ENCODE measurements at places on chromosomes 12 and 14.

DNA sequence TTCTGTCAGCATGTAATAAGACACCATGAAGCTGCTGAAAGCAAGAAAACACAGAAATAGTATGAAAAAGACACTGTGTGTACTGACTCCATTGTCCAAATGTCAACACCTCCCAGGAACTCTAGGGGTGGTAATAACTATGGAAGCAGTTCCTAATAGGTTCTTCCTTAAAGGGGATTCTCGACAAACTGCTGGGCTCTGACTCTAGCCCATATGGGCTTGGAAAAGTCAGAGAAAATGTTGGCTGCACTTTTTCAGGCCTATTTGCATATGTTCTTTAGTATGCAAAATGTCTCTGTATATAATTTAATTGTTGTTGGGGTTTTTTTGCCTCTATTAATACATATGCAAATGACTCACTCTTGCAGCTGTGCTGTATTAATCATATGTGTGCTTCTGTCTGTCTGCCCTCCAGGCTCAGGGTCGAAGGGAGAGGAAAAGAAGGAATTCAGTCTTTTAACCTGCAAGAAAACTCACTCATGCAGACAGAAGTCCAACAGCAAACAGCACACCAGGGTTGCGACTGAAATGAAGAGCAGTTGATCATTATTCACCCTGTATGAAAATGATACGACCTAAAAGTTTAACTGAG lies 317.6 kb downstream of the SOX5 start:
- DNase-seq, result no peak

- DNase-seq, result no peak
Observed at GRCh38 chr14:86124328-86124727, 594.4 kb downstream of the FLRT2 start.

GRCh38 chr14:90408713-90409112 lies 11.9 kb downstream of the CALM1 start:
- no peak for DNase-seq

GRCh38 chr12:10617863-10618262 lies 4.5 kb upstream of the MAGOHB start:
- DNase-seq, result no peak

- DNase-seq, result no peak
Observed at GRCh38 chr12:30862486-30862885, 64.1 kb upstream of the TSPAN11 start.

DNA sequence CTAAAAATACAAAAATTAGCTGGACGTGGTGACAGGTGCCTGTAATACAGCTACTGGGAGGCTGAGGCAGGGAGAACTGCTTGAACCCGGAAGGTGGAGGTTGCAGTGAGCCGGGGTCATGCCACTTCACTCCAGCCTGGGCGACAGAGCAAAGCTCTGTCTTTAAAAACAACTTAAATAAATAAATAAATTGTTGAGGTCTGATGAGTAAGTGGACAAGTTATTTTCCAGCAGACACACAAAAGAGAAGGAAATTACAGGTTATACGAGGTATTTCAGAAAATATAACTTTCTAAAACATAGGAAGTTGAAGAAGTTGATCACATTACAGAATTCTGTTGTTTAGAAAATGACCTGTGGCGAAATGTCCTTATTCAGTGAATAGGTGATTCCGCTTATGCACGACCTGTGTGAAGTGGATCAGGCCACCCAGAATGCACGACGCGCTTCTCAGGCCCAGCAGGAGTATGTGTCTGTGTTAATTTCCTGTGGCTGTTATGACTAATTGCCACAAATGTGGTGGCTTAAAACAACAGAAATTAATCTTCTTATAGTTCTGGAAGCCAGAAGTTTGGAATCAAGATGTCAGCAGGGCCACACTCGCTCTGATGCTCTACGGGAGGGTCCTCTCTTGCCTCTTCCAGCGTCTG lies 38.1 kb downstream of the P2RX7 start:
- DNase-seq, result no peak

DNA sequence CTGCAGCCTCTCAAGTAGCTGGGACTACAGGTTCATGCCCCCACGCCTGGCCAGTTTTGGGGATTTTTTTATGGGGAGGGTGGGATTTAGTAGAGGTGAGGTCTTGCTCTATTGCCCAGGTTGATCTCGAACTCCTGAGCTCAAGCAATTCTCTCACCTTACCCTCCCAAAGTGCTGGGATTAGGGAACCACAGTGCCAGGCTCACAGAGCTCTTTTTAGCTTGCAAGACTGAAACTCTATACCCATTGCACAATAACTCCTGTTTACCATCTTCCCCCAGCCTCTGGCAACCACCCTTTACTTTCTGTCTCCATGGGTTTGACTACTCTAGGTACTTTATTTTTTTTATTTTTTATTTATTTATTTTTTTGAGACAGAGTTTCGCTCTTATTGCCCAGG lies 25.7 kb upstream of the CDK17 start:
- no peak for DNase-seq

GRCh38 chr14:63901434-63902085 lies 48.8 kb downstream of the SYNE2 start:
- DNase-seq, result no peak

DNA sequence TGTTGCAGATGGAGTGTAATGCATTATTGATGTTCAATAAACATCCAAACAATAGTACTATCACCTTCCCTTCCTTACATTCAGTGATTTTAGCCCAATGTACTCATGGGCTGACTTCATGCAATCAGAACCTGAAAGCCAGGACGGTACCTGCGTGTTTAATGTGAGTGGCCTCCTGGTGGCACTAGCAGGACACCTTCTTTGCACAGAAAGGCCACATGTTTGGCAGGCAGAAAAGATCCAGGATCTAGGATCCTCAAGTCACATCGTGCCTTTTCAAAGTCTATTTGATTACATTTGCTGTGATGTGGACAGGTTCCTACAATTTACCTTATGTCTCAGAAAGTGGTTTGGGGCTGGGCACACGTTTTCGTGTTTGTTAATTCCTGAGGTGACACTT lies 82.9 kb downstream of the NEDD1 start:
- no peak for DNase-seq

GRCh38 chr12:128992116-128992515 lies 138.8 kb downstream of the GLT1D1 start:
- DNase-seq, result no peak

DNA sequence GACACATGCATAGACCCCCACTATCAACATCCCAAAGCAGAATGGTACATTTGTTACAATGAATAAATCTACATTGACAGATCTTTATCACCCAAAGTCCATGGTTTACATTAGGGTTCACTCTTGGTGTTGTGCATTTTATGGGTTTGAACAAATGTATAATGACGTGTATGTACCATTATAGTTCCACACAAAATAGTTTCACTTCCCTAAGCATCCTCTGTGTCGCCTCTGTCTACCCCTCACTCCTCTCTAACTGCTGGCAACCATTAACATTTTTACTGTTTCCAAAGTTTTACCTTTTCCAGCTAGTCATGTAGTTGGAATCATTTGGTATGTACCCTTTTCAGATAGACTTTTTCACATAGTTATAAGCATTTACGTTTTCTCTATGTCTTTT lies 69.5 kb upstream of the LMO3 start:
- DNase-seq, result no peak

- no peak for DNase-seq
Observed at GRCh38 chr14:96956464-96957239, 159.5 kb downstream of the VRK1 start.

DNA sequence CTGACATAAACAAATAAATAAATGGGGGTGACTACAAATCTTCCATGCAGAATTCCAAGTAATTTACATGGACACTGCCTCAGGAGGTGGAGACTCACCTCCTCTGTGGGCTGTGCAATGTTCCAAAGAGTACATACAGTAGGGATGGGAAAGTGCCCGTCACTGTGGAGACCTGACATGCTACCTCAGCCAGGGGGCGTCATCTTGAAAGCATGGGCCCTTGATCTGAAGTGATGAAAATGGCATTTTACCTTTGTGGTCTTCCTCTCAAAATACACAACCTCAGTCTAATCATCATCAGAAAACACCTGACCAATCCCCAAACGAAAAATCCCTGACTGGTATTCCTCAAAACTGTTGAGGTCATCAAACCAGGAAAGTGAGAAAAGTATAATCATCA lies 48.4 kb downstream of the ANAPC7 start:
- DNase-seq, result no peak

DNA sequence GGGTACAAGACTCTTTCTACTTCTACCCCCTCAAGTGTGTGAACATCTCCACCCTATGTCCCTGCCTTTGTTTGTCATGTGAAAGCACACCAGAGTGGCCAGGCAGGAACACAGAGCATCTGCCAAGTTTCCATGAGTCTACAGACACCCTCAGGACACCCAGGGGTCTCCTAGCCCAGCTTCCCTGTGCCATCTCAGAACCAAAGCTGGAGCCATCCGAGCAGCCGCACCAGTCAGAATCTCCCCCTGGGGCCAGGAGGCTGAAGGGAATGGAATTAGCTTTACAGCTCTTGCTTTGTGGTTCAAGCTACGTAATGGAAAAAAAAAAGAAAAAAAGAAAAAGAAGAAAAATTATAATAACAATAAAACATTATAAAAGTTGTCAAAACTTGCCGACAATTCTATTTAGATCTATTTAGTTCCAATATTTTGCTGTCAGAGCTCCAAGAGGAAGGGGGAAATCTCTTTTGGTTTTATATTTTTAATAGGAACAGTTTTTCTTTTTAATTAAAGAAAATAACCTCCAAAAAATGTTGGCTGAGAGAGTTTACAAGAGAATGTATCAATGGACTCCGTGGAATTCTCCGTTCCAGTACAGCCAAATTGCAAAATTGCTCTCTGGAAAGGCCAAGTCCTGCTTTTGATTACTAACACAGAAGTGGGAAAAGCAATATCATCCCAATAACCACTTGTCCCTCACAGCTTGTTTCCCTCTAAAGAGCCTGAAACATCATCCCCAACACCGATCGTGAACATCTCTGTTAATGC lies 37.1 kb downstream of the TBX5 start:
- DNase-seq, result no peak

DNA sequence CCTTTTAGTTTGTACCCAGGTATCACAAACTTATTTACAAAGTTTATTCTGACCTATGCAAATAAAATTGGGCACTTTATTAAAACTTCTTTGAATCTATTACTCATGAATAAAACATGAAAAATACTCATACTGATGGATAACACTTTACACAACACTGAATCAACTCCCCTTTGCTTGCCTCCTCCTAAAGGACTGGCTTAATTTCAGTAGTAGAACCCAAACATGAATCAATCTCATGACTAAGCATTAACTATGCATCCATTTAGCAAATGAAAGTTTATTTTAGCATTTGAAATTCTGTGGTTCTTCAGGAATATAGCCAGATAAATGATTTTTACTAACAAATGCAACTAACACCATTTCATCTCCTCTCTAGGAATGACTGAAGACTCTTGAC lies 32.4 kb downstream of the DENND5B start:
- no peak for DNase-seq

DNA sequence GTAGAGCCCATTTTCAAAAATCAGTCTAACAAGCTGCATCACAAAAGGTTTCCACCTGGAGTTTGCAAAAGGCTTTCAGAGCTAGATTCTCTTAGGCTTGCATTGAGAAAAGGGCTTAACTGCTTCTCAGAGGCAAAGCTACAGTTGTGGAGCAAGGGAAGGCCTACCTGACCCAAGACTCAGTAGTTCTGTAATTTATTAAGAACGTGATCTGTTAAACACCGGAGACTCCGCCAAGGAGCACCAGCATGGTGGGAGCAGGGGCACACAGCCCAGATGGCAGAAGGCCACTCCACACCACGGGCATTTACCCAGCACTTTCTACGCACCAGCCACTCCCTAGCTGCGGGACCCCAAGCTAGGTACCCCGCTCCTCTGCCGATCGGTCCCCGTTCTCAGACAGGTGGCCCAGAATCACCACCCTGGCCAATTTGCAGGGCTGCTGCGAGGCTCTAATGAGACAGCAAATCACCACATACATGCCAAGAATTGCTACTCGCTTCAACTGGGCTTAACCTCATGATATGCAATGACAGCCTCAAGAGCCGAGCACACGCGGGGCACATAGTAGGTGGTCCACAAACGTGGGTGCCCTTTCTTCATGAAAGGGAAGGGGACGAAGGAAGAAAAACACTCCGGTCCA lies 1.5 kb downstream of the ITPK1 start:
- DNase-seq, result no peak

DNA sequence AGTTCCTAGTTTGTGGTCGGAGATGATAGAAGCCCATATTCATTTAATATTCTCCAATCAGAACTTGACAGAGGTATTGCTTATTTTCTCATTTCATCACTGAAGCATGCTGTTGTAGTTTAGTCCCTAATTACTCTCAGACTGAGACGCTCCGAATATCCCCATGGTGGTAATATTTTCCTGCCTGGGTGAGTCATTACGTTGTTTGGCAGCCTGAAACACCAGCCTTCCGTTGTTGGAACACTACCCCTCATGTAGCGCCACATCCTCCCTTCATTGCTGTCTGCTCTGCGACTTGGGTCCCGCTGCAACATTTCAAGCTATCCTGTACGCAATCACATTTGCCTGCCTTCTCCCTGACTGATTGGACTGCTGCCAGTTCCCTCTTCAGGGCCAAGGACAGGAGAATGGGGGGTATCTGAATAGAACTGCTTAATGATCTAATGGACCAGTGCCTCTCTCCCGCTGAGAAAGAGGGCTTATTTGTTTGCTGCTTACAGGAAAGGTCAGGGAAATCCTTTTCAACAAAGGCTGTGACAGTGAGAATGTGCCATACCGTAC lies 369.1 kb downstream of the NPAS3 start:
- DNase-seq, result no peak

- no peak for DNase-seq
Observed at GRCh38 chr12:57539-57938, 9.0 kb upstream of the IQSEC3 start.

GRCh38 chr12:116934908-116935705 lies 24.4 kb downstream of the FBXW8 start:
- DNase-seq, result no peak

- DNase-seq, result peak; percentile 31
Observed at GRCh38 chr12:49945394-49946080, 5.0 kb upstream of the AQP2 start.

- no peak for DNase-seq
Observed at GRCh38 chr12:111521801-111522200, 77.3 kb downstream of the ATXN2 start.

DNA sequence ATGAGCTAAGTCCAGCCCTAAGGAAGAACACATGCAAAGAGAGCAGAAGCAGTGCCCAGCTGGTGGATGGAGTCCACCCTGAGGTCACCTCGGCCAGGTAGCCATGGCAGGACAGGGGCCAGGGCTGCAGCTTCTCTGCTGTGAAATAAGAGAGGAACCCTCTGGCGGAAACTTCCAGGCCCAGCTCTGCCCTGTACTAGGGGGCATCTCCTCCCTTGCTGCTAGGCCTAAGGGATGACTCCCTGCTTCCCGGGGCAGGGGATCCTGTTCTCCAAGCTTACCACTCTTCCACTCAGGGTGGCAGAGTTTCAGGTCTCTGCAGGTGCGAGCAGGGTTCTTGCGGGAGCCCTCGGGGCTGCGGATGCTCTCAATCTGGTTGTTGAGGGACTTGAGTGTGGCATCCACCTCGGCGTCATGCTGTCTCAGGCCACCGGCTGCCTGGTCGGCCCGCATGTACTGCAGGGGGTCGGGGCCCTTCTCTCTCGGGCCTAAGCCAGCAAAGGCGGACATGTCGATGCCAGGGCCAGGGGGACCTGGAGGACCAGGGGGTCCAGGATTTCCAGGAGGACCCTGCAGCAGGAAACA lies 11.7 kb downstream of the TMEM106C start:
- no peak for DNase-seq
